Activated CD4-positive, alpha-beta T cell treated with anti-CD3 and anti-CD28 coated beads, Interleukin-2, amount 50 U/mL, for 1 hour (primary cell): ENCODE measurements at places on chromosomes 2 and 18.

DNA sequence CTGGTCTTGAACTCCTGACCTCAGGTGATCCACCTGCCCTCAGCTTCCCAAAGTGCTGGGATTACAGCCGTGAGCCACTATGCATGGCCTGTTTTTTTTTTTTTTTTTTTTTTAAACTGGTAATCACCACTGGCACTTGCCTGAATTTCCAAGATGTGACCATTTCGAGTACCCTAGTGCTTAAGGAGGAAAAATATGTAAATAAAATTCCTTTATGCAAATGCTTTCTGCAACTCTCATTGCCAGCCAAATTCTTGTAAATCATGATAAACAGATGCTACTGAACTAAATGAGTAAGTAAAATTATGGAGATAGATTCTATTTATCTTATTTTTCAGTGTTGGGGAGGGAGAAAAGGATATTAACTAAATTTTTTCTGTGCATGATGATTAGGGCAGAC is 18.6 kb downstream of the CDCA7 start:
- DNase-seq: no peak

- no peak for DNase-seq
Observed at GRCh38 chr2:218879776-218880101, 913 bp upstream of the WNT10A start.

- DNase-seq: peak; percentile 35
Observed at GRCh38 chr2:38709567-38710194, 41.5 kb downstream of the SRSF7 start.

DNA sequence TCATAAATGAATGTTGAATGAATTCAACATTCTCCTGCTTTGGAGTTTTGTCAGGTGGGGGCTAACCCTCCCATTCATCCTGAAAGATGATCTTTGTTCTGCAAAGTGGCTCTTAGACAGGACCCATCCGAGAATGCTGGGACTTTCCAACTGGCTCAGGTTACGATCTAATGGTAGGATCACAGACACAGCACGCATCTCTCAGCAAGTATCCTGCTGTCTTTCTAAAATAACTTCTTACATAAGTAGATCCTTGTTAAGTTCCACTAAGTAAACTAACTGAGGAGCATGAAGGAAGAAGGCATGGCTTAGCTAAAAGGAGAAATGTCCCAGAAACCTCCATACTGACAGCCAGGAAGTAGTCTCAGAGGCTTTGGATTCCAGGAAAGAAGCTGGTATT is 23.7 kb downstream of the CYP27A1 start:
- DNase-seq: no peak

DNA sequence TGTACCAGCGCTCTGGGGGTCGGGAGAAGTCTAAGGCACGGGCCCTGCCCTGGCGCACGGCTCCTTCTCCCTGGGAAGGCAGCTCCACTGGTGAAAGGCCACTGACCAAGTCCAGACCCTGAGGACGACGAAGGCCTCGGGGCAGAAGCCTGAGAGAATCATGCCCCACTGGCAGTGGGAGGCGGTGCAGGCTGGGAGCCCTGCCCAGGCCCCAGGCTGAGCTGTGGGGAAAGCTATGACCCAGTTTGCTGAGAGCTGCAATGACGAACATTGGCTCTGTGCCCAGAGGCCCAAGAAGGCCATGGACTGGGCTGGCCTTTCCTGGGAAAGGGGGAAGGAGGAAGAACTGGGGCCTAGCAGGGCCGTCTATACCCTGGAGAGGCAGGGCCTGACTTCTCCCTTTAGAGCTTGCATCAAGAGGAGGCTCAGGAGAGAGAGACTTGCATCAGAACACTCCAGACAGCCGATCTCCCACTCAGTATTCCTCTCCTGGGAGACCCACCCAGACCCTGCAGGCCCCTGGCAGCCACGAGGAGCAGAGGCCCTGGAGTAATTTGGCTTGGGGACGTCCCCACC is 32.9 kb downstream of the HS1BP3 start:
- DNase-seq: no peak

DNA sequence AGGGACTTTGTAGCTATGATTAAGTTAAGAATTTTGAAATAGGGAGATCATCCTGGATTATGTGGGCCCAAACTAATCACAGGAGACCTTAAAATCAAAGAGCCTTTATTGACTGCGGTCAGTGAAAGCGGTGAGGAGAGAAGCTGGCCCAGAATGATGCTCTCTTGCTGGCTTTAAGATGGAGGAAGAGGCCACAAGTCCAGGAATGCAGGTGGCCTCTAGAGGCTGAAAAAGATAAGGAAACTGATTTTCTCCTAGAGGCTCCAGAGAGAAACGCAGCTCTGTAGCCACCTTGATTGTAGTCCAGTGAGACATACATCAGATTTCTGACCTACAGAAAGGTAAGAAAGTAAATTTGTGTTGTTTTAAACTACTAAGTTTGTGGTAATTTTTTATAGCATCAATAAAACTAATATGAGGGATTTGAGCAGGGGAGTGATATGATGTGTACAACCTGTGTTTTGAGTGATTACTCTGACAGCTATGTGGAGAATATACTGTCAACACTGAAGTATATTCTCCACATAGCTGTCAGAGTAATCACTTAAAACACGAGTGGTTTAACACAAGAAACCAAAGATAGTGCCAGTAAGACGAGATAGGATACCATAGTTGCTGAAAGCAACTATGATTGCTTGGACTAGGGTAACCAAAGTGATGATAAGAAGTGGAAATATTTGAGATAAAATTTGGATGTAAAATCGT is 364.4 kb upstream of the CHST9 start:
- DNase-seq: no peak

GRCh38 chr2:84846741-84847142 is 34.1 kb downstream of the TRABD2A start:
- DNase-seq: no peak

GRCh38 chr2:47062681-47063537 is 92.2 kb downstream of the STPG4 start:
- DNase-seq: no peak

- no peak for DNase-seq
Observed at GRCh38 chr18:59705145-59705544, 7.9 kb upstream of the CCBE1 start.

- DNase-seq: no peak
Observed at GRCh38 chr2:36354811-36355150, 797 bp upstream of the CRIM1 start.

GRCh38 chr2:225573603-225574002 is 174.1 kb downstream of the NYAP2 start:
- DNase-seq: no peak

DNA sequence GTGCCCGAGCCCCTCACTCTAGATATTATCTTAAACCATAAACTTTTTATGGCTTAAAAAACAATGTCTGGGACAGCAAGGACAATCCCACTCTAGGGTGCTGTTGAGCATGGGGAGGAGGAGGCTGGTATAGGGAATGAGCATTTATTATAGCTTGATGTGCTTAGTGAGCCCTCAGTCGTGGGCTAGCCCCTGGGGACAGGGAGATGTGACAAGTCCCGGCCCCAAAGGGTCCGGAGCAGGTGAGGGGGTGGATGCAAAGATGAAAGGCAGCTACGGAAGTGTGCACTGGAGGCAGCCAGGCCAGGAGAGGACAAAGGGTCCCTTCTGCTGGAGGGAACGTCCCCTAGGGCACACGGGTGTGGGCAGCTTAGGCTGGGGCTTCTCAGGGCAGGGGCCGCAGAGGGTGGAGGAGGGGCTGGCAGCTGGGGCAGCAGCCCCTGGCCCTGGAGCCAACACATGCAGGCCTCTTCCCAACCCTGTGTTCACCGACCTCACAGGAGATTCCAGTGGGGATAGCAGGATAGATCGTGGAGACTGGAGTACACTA is 106.3 kb upstream of the GPC1 start:
- DNase-seq: no peak

- DNase-seq: no peak
Observed at GRCh38 chr2:5846881-5847280, 154.7 kb downstream of the SOX11 start.

GRCh38 chr2:112244854-112245253 is 10.0 kb downstream of the ZC3H8 start:
- DNase-seq: no peak

DNA sequence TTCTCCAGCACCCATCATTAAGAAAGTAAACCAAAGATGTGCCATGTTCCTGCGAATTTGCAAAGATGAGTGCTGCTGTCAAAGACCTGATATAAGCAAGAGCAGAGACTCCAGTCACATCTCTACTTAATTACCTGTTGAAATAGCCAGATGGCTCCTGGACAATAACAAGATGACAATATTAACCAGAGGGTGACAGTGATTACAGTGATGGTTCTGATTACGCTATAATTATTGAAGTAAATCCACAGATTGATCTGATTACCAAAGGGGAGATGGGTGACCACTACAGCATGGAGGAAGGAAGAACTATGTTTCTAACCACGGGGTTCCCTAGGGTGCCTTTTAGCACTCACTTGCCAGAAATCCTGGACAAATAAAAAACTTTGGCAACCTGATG is 36.5 kb upstream of the AFF3 start:
- DNase-seq: no peak

- no peak for DNase-seq
Observed at GRCh38 chr2:174704642-174705041, 59.6 kb downstream of the CHRNA1 start.

GRCh38 chr2:166841679-166842078 is 46.6 kb upstream of the XIRP2 start:
- no peak for DNase-seq

- no peak for DNase-seq
Observed at GRCh38 chr2:73037947-73038585, 33.4 kb downstream of the SFXN5 start.

- DNase-seq: no peak
Observed at GRCh38 chr18:6591491-6591890, 138.0 kb upstream of the ARHGAP28 start.

DNA sequence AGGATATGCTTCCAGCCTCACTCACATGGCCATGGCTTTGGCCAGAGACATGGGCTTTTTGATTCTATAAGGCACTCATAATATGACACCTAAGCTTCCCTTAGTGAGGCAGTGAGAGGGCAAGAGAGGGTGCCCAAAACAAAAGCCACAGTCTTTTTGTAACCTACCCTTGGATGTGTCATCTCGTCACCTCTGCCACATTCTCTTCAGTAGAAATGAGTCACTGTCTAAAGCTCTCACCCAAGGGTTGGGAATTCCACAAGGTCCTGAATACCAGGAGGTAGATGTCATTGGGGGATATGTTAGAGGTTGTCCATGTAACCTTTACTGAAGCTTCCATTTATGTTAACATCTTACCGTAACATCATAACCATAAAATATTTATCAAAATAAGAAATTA is 108.4 kb downstream of the ALMS1 start:
- no peak for DNase-seq

DNA sequence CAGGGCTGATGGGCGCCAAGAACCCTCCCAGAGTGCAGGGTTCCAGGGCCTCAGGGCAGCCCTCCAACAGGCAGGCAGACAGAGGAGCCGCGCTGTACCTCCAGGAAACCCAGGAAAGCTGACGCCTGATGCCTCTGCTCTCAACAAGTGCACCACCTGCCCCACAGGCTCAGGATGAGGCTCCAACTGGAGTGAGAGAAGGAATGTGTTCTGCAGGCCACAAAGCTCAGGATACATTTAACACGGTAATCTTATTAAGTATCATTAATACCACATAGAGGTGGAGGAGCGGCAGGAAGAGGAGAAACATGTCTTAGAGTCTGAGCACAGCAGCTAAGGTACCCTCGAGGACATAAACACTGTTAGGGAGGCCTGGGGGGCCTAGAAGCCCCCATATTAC is 155.9 kb upstream of the CAPN13 start:
- no peak for DNase-seq

DNA sequence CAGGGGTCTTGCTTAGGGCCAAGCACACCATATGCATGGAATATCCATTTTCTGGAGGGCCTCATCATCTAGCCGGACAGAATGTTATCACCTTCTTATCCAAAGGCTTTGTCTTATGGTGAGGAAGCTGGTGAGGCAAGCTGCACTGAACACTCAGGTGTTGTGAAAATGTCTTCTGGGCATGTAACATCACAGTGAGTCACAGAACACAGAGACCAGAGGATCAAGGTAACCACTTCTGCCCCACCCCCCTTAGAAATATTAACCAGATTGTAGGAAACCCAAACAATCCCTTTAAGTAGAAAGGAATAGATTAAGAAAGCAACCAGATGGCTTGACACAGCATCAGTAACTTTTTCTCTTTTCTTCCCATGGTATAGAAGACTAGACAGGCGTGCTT is 51.1 kb downstream of the MYO5B start:
- DNase-seq: no peak

DNA sequence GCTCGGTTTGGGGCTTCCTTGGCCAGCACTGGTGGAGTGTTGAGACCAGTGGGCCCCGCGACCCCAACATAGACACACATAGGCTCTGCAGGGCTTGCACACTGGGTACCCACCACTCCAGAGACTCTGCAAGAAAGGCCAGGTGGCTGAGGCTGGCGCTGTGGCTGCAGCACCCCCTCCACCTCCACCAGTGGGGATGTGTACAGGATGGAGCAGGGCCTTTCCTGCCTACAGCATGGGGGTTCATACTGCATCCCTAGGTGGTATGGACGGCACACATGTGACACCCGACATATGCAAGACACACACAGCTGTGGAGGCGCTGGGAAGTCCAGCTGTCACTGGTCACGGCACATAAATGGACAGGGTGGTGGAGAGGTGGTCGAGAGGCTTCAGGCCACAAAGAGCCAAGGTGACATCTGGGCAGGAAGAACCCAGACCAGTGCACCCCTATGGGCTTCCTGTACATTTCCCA is 1.3 kb downstream of the RNPEPL1 start:
- DNase-seq: no peak

DNA sequence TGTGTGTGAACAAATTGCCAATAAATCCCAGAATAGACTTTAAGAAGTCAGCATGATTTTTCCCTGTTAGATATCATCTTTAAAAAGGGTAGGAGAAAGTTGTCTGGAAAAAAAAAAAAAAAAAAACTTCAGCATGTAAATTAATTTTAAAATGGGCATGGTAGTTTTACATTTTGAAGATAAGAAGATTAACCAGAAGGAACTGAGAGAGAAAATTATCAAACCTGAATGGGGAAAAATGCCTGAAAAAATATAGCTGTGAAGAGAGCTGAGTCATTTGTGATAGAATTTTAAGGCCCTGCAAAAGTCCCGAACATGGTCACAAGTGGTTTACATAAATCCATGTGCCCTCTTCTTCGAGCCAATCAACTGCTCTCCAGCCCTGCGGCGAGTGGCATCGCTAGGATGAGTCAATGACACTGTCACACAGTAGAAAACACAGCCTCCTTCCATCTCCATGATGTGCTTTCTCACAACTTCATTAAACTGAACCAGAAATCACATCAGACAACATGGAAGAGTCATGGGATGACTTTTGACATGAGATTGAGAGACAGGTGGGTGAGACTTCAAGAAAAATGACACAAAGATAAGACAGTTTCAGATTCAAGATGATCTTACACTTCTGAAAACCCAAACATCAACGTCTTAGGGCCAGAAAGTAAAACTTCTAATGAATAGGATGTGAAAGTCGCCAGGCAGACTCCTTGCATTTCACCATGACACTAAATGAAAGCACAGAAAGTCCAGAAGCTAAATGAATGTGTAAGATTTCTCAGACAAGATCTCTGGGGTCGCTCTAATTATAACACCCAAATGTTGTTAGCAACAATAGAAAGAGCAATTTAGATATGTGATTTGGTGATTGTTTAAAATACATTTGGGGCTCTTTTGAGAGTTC is 273.0 kb upstream of the ID2 start:
- peak; percentile 10 for DNase-seq
